Activated CD8-positive, alpha-beta memory T cell treated with anti-CD3 and anti-CD28 coated beads, Interleukin-2, amount 50 U/mL, for 4 hours (primary cell): ENCODE measurements at places on chromosomes 1 and 21.

GRCh38 chr1:28173980-28174297, 2.6 kb downstream of the PTAFR start:
- no peak for DNase-seq

- no peak for DNase-seq
Measured at GRCh38 chr1:116489231-116489697, 81.6 kb downstream of the CD58 start.

DNA sequence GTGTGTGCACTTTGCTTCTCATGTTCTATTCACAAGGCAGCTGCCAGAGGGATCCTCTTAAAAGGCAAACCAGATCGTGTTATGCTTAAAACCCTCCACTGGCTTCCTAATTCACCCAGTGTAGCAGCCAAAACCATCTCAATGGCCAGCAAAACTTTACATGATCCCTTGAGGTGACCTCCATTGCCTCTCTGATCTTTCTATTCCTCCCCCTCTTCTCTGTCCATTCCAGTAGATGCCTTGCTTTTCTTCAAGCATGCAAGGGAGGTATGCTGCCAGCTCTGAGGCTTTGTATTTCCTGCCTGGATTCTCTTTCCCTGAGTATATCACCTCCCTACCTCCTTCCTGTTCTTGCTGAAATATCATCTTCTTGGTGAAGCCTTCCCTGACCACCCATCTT, 93.2 kb upstream of the KCNK2 start:
- no peak for DNase-seq

- DNase-seq, result no peak
Measured at GRCh38 chr1:117710710-117711109, 104.9 kb downstream of the TENT5C start.
